Fibroblast of mammary gland (primary cell): ENCODE measurements at places on chromosomes 6 and 20.

GRCh38 chr20:41830702-41831101 is 212.5 kb upstream of the CHD6 start:
- no peak for DNase-seq

GRCh38 chr20:59831024-59831915 is 102.2 kb downstream of the SYCP2 start:
- DNase-seq = no peak

DNA sequence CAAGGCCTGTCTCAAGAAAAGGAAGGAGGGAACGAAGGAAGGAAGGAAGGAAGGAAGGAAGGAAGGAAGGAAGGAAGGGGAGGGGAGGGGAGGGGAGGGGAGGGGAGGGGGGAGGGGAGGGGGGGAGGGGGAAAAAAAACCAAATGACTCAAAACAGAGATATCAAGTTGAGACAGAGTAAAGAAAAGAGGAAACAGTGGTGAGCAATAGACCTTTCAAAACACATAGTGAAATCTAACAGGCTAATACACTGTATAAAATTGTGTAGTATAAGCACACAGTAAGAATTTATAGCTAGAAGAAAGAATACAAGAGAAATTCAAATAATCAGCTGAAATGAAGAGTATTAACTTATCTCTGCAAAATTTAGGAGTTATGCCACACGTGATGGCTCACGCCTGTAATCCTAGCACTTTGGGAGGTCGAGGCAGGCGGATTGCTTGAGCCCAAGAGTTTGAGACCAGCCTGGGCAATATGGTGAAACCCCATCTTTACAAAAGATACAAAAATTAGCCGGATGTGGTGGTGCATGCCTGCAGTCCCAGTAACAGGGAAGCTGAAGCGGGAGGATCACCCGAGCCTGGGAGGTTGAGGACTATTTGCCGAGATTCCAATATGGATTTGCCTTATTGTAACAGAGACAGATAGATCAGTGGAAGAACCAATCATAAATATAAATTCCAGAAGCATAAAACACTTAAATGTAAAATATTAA is 123.2 kb downstream of the PRND start:
- DNase-seq = no peak

GRCh38 chr20:33022289-33022688 is 9.2 kb upstream of the BPIFB6 start:
- no peak for DNase-seq

DNA sequence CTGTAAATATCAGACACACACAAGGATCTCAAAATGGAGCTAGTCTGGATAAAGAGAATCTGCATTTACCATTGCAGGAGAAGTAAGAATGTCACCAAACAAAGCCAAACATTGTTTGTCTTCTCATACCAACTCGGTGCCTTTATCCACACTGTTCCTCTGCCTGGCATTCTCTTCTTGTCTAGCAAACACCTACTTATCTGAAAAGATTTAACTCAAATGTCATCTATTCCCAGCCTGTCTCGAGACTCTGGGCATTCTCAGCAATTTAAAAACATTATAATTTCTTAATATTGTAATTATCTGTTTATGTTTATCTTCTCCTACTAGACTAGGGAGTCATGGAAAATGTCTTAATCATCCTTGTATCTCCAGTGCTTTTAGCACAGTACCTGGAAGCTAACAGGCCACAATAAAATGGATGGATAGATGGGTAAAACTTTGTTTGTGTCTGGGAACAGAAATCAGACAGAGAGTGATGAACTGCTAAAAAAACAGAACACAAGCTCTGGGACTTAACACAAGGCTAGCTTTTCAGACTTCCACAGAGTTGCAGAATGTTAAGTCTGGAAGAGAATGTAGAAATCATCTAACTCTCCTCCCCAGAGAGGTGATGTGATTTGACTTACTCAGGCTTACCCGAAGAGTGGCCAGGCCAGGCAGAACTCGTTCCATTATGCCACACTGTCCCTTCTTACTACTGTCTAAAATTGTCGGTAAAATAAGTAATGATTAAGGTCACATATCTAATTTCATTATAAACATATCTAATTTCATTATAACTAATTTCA is 42.3 kb upstream of the FAM83C start:
- DNase-seq = peak; percentile 21

DNA sequence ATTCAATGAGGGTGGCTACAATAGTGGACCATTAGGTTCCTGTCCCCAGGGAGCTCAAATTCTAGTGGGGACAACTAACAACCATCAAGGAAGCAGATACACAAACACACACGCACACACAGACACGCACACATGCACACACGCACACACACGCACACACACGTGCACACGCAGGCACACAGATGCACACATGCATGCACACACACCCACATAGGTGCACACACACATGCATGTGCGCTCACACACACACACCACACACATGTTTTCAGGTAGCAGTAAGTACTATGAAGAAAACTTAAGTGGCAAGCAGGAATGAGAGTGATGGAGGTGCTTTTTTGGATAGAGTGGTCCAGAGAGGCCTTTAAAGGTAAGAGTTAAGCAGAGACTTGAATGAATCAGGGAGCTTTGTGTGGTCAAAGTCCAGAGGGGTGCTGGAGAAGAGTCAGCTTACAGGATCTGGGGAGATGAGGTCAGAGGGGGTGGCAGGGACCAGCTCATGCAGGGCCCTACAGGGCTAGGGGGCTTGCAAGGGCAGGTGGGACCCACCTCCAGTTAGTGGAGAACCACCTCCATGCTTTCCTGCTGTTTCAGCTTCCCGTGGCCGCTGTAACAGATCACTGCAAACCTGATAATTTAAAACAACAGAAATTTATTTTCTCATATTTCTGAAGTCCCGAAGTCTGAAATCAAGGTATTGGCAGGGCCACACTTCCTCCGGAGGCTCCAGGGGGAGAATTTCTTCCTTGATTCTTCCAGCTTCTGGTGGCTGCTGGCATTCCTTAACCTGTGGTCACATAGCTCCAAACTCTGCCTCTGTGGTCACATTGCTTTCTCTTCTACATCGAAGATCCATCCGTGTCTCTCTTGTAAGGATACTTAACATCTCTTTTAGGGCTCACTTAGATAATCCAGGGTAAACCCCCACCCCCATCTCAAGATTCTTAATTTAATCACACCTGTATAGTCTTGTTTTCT is 6.9 kb upstream of the NSFL1C start:
- no peak for DNase-seq

DNA sequence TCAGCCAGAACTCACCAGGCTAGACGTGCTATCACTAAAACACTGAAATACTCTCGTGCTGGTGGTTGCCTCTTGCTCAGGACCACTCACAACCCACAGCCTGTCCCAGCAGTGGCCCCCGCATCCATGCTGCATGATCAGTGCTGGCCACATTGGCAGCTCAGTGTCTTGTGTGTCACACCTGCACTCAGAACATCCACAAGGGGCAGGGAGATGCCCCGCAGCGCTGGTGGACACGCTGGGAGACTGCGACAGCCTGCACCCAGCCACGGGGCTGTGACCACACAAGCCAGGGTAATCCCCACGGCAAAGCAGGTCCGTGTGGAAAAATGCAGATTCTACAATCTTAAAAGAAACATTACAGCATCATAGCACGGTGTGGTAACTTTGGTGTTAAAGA is 23.9 kb upstream of the APMAP start:
- DNase-seq = no peak

- no peak for DNase-seq
Observed at GRCh38 chr6:73731285-73731684, 35.3 kb downstream of the CD109 start.

GRCh38 chr6:44005507-44005903 is 121.7 kb downstream of the MRPL14 start:
- no peak for DNase-seq
